Activated CD8-positive, alpha-beta T cell treated with anti-CD3 and anti-CD28 coated beads, Interleukin-2, amount 10 ng/mL, durations not matched to agents 7 days and 5 days (primary cell): ENCODE measurements at places on chromosomes 3 and 15. TPM values are rescaled to one million over a fixed set of nuclear protein-coding genes. Genes with fewer than 3 reads are reported as not detected.
A peak's percentile ranks its signal among the peaks of the same experiment; 100 is the strongest.

- no peaks in the 10 kb centered on the region for H3K27me3 ChIP-seq
- no peaks in the 10 kb centered on the region for H3K36me3 ChIP-seq
- no peak overlapping the region for H3K4me3 ChIP-seq
- H3K27ac ChIP-seq, result no peak overlapping the region
Observed at GRCh38 chr15:100026041-100026440, 292.8 kb upstream of the LYSMD4 start.

DNA sequence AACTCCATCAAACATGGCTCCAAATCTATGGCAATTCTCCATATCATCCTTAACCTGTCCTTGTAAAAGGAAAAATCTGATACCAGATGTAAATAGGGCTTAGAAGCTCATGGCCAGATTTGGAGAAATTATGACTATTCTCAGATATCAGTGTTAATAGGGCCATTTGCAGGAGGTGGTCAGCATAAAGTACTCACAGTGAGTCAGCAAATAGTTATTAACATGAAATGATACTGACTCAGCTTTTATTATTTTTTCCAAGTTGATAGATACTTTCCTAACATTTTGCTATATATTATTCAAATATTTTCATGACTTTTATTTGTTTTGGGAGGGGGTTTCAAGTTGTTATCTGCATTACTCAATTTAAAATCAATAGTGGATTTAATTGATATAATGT is 255.8 kb downstream of the MFSD1 start:
- no peaks in the 10 kb centered on the region for H3K27me3 ChIP-seq
- no peaks in the 10 kb centered on the region for H3K36me3 ChIP-seq
- no peak overlapping the region for H3K27ac ChIP-seq

DNA sequence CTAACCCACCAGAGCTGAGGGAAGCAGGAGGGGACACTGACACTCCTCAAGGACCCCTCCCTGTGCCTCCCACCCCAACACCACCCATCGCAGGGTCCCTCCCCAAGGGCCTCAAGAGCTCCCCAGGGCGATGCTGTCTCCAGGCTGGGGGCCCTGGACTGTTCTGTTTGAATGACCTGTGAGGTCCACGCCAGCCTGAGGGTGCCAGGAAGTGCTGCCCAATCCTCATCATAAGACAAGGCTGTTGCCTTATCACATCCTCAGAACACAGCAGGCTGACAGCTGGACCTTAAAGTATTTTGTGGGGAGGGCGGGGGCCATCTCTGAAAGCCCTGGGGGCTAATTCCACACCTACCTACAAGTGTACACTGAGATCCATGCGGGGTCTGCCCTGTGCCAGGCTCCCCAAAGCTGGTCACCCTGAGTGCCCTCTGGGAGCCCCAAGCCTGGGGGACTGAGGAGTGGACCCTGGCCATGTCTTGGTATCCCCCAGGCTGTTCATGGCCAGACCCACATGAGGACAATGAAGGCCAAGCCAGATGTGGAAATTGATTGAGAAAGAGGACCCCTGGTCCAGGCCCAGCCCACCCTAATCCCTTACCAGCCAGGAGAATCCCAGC is 23.8 kb upstream of the GOLGA6C start:
- no peaks in the 10 kb centered on the region for H3K4me1 ChIP-seq
- no peak for DNase-seq
- no peaks in the 10 kb centered on the region for H3K36me3 ChIP-seq
- no peak overlapping the region for H3K27ac ChIP-seq
- H3K4me3 ChIP-seq, result no peak overlapping the region

- no peak overlapping the region for H3K27ac ChIP-seq
- no peak for DNase-seq
- no peaks in the 10 kb centered on the region for H3K36me3 ChIP-seq
- no peaks in the 10 kb centered on the region for H3K27me3 ChIP-seq
Observed at GRCh38 chr3:143510601-143511000, 337.7 kb downstream of the SLC9A9 start.

DNA sequence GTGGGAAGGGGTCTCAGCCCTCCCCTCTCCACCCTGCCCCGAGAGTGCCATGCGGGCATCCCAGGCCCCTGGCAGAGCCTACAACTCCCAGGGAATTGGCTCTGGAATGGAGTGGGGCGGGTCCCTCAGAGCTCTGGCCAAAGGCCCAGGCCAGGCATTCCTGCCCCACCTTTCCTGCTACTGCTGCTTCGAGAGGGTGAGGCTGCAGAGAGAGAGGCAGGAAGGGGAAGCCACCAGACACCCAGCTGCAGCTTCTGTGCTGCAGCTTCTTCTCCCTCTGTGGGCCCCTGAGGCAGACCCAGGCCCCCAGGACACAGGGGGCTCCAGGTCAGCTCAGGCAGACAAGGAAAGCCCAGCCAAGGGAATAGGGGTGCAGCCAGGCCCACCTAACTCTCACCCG is 2.7 kb downstream of the ALS2CL start:
- H3K4me1 ChIP-seq, result peaks cover 29% of the 10 kb centered on the region
- no peaks in the 10 kb centered on the region for H3K36me3 ChIP-seq
- H3K27me3 ChIP-seq, result peaks cover 13% of the 10 kb centered on the region
- no peak overlapping the region for H3K27ac ChIP-seq
- no peak overlapping the region for H3K4me3 ChIP-seq

DNA sequence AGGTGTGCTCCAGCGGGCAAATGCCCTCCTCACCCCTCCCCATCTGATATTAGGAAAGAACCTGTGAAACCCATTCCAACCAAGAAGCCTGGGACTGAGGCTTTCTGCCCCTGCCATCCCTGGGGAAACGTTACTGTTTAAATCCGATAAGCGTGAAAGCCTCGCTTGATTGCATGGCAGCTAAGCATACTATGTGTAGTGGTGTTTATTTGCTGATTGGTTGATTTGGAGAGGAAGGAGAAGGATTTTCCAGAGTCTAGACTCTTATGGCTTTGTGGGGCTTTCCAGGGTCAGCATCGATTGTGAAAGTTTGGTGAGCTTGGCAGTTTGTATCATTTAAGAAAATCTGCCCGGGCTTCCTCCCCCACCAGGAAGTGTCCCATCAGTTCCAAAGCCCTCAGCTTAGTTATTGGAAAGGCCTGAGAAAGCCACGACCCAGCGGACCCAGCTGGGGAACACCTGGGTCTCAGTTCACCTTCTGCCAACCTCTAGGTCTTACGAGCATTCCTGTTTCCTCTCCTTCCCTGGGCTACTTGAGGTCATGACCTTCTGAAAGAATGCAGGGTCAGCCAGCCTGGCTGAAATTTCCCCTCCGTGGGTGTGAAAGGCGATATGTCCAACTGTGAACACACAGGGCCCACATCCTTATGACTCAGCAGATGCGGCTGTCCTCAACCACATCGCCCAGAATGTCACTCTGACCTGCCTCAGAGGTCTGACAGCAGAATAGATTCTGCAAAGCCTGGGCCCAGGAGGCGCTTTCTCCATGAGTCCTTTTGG is 62.8 kb upstream of the HERC1 start:
- peak overlapping the region; percentile 28 for H3K27ac ChIP-seq
- peak; percentile 62 for DNase-seq
- no peaks in the 10 kb centered on the region for H3K27me3 ChIP-seq
- peaks cover 83% of the 10 kb centered on the region for H3K4me1 ChIP-seq
- no peaks in the 10 kb centered on the region for H3K36me3 ChIP-seq

- no peaks in the 10 kb centered on the region for H3K27me3 ChIP-seq
- H3K27ac ChIP-seq, result no peak overlapping the region
- no peak overlapping the region for H3K4me3 ChIP-seq
- peaks cover 10% of the 10 kb centered on the region for H3K36me3 ChIP-seq
Observed at GRCh38 chr15:42670451-42670850, 66.5 kb downstream of the CDAN1 start.

- no peaks in the 10 kb centered on the region for H3K4me1 ChIP-seq
- peaks cover 5% of the 10 kb centered on the region for H3K27me3 ChIP-seq
- H3K36me3 ChIP-seq, result no peaks in the 10 kb centered on the region
- DNase-seq, result no peak
Observed at GRCh38 chr15:92670621-92671020, 15.0 kb upstream of the FAM174B start.

DNA sequence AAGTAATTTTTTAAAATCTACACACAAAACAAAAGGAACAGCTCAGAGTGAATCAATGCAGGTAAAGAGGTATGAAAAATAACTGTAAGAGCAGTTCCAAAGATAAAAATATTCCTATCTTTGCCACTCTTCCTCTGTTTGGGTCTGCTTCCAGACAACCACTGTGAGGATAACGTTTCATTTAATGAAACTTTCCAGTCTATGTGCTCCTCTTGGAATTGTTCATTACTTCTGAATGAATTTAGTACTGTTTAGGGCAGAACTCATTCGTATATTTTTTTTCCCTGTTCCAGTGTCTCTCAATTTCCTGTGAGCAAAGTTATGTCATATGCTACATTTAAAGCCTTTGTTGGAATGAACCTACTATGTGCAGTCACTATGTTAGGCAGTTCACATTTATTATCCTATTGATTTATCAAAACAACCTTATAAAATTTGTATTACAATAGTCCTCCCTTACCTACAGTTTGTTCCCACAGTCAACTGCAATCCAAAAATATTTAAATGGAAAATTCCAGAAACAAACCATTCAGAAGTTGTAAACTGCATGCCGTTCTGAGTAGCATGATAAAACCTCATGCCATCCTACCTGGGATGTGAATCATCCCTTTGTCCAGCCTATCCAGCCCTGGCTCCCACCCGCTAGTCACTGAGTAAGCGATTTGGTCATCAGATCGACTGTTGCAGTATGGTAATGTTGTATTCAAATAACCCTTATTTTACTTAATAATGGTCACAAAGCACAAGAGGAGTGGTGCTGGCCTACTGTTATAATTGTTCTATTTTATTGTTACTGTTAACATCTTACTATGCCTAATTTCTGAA is 98.1 kb downstream of the TMCC1 start:
- DNase-seq, result no peak
- H3K4me1 ChIP-seq, result peaks cover 17% of the 10 kb centered on the region

GRCh38 chr3:81485444-81485865 is 276.0 kb downstream of the GBE1 start:
- no peak overlapping the region for H3K27ac ChIP-seq
- no peak for DNase-seq
- H3K4me1 ChIP-seq, result no peaks in the 10 kb centered on the region
- no peak overlapping the region for H3K4me3 ChIP-seq
- H3K27me3 ChIP-seq, result no peaks in the 10 kb centered on the region
- H3K36me3 ChIP-seq, result no peaks in the 10 kb centered on the region

The GXYLT2 gene
- total RNA-seq, result not detected

The CHRM5 gene
- total RNA-seq, result not detected

The CAPN3 gene
- total RNA-seq, result 2.9 TPM

The NEK10 gene
- total RNA-seq, result 0.81 TPM

The REC114 gene
- not detected for total RNA-seq

The TXNRD3 gene
- 1.3 TPM for total RNA-seq

The GOLGA8F gene
- total RNA-seq, result not detected

The UBE2E2 gene
- total RNA-seq, result 11.8 TPM
